Cardiac muscle cell (in vitro differentiated cells and primary cell): ENCODE measurements at places on chromosomes 7 and 10. TPM values are rescaled to one million over a fixed set of nuclear protein-coding genes. Genes with fewer than 3 reads are reported as not detected.

Gene PRR15
- 4.9 and 8.9 TPM in 2 replicates for total RNA-seq

Gene SPDYE5
- total RNA-seq: not detected in 2 replicates

Gene C7orf25
- total RNA-seq: 8.0 and 10.4 TPM in 2 replicates

Gene DNAJB12
- total RNA-seq: 29.3 and 32.0 TPM in 2 replicates

Gene CC2D2B
- 0.07 and 0.15 TPM in 2 replicates for total RNA-seq

Gene SPDYE11
- not detected in 2 replicates for total RNA-seq

Gene MMP21
- total RNA-seq: 0.32 TPM in 1 of 2 replicates, not detected in the other

Gene ZNHIT1
- 86.7 and 138 TPM in 2 replicates for total RNA-seq

Gene LDB1
- 109 and 112 TPM in 2 replicates for total RNA-seq

Gene GATA3
- 2.1 and 3.4 TPM in 2 replicates for total RNA-seq

Gene CACNB2
- total RNA-seq: 134 and 172 TPM in 2 replicates

Gene SLC26A3
- not detected in 2 replicates for total RNA-seq

Gene SYT15
- 0.27 and 1.1 TPM in 2 replicates for total RNA-seq

Gene LHFPL3
- total RNA-seq: not detected in 2 replicates

Gene DDC
- total RNA-seq: not detected in 2 replicates

Gene CALCR
- not detected in 2 replicates for total RNA-seq

Gene YAE1
- total RNA-seq: 29.5 and 33.7 TPM in 2 replicates

Gene PIP
- total RNA-seq: not detected in 2 replicates

Gene CH25H
- not detected in 2 replicates for total RNA-seq

Gene EFCAB10
- total RNA-seq: not detected in 2 replicates

Gene SPDYE9
- not detected in 2 replicates for total RNA-seq

Gene SORCS1
- total RNA-seq: 60.1 and 73.0 TPM in 2 replicates

Gene MAGI2
- total RNA-seq: 16.8 and 24.7 TPM in 2 replicates

Gene FANK1
- total RNA-seq: 7.5 and 19.2 TPM in 2 replicates
